Epithelial cell of prostate (primary cell): ENCODE measurements at places on chromosomes 12 and 14.

GRCh38 chr14:24978862-24979724 is 70.9 kb downstream of the STXBP6 start:
- DNase-seq = no peak

DNA sequence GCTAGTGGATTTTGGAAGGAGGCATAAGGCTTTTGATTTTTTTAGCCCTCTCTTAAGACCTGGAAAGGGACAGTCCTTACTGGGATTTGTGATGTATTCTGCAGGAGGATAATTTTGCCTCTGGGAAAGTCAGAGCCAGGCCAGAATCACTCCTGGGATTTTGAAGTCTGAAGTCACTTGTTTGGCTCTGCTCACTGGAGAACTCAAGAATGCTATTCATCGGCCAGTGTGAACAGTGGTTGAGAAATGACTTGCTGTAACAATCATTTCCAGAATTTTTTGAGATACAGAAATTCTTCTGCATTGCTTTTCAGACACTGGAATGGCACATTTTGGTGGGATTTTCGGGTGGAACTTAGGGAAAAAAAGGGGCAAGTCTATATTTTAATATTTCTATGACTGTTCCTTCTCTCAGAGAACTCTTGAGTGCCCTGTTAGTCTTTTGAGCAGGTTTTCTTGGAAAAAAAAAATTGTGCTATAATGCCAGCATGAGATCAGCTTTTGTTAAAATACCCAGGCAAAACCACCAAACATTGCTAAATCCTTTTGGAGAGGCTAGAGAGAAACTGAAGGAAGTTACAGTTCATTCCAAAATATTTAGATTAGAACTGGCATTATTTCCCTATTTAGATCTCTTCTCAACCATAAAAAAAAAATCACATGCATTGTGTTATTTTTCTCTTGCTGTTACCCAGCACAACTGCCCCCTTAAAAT is 26.1 kb upstream of the BHLHE41 start:
- no peak for DNase-seq

DNA sequence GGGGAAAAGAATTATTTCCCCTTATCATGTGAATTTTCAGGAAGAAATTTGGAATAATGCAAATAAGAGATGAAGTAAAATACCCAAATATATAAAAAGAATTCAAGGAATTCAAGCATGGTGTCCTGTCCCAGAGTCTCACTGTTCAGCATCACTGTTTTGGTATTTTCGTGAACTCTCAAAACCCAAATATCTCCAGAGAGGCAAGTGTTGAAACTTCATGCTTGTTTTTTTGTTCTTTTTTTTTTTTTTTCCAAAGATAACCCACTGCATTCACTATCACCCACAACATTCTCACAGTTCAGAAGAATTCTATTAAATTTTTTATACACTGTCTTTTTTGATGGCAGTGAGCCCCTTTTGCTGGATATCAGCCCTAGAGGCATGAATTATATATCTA is 354.9 kb downstream of the DIO2 start:
- no peak for DNase-seq

GRCh38 chr12:67251012-67251411 is 18.1 kb upstream of the CAND1 start:
- no peak for DNase-seq

- no peak for DNase-seq
These were observed 116.2 kb upstream of the MAP1LC3B2 start for GRCh38 chr12:116442946-116443345.

DNA sequence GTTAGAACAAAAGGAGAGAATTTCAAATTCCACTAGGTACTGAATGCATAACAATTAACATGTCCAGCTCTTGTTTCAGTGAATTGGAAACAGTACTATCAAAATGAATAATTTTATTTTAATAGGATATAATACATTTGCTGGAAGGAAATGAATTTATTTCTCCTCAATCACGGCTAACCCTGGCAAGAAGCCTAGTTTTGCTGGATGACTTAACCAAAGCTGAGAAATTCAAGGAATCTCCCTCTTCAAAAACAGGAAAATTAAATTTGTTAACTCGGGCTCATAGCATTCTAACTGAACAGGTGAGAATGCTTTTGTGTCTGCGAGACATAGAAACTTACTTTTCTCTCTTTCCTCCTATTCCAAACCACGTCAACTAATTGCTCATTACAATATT is 163.5 kb upstream of the NEDD1 start:
- DNase-seq = no peak

DNA sequence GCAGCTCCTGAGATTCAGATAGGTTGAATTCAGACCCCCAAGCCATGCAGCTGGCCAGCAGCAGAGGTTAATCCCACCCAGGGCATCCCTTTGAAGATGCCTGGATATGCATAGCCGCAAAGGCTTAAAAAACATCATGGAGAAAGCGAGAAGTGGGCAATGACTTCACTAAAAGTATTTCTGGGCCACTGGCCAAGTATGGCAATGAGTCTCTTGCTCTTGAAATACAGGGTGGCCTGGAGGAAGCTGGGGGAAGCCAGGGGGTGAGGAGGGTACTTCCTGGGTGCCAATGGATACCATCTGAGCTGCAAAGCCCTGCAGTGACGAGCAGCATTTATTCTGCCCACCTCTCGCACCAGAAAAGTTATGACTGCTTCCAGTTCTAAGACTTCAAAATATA is 539.3 kb upstream of the TBX3 start:
- peak; percentile 22 for DNase-seq

DNA sequence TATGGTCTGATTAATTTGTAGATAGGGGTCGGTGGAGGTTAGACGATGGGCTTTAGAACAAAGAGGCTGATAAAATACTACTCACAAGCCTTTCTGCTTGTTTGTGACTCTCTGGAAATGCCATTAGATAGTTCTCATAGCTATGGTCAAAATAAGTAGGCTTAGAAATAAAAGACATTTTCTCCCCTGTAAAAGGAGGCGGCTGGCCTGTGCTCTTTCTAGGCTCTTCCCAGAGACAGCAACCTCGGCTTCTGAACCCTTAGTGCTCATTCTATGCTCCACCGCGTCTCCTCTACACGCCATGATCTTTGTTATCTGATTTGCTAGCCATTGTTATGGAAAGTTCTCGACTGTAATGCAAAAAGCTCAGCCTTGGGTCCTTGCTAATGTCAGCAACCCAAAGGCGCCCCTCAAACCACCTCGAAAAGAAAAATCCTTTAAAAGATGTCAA is 64.5 kb downstream of the CRADD start:
- no peak for DNase-seq

DNA sequence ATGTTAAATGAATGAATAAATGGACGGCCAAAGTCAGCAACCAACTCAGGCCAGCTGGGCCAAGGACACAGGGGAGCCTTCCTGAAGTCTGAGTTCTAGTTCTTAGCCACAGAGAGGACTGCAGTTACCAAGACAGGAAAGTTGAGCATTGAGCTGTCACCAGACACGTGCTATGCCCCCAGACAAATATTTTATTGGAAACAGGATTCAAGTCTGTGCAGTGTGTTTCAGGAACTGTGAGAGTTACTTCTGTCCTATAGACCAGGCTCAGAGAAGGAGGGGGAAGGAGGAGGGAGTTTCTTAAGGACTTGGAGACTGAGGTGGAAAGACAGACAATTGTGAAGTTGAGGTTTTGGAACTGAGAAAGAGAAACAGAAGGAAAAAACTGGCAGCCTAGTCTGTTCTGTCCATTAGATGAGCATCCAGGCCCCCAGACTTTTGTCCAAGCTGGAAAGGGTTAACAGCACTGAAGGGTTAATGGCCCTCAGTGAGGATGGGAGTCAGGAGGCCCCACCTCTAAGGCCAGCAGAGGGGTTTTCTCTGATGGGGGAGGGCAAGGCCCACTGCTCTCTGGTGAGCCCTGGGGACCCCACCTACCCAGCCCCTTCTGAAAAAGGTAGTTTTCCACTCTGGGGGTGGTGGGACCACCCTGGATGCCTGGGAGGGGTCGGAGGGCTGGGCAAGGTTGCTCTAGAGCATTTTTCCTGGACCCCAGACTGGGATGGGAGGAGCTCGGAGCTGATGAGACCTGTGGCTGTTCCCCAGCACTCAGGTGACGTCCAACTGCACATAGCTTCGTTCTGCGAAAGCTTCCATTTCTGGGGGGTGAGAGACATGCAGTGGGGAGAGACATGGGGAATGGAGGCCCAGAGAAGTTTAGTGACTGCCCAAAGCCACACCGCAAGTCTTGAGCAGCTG is 6.9 kb upstream of the CMKLR1 start:
- DNase-seq = no peak

DNA sequence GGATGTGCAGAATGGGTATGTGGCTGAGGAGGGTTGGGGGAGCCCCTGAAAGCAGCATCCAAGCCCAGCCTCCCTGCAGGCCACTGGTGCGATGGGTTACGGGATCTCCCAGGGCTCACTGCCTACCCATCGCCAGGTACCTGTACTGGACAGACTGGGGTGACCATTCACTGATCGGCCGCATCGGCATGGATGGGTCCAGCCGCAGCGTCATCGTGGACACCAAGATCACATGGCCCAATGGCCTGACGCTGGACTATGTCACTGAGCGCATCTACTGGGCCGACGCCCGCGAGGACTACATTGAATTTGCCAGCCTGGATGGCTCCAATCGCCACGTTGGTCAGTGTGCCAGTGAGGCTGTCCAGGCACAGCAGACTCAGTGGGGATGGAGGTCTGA is 18.3 kb upstream of the NXPH4 start:
- no peak for DNase-seq

DNA sequence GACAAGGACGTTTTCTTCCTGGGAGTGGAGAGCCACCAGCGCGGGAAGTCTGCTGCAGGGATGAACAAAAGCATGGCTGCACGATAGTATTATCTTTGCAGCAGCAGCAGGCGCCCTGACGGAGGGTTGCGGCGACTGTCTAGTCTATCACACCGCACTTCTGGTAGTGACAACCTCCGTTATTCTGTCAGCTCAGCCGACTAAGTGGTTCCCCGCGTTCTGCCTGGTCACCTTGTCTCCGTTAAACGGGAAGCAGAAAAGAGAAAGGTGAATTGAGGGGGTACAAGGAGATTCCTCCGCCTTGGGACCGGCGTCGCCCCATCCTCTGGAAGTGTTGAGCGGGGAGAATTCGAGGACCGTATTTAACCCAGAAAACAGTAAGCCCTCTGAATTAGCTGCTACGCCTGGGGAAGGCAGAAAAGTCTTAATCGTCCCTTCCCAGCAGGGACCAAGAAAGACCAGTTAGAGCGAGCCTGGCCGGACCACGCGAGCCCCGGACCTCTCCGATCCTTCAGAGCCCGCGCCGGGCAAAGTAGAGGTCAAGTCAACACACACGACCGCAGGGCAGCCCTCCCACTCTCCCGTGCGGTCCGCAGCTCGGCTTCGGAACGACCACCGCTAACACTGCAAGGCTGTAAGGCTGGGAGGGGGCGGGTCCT is 536 bp upstream of the DAAM1 start:
- DNase-seq = no peak

GRCh38 chr12:106171117-106171750 is 32.5 kb upstream of the NUAK1 start:
- no peak for DNase-seq

DNA sequence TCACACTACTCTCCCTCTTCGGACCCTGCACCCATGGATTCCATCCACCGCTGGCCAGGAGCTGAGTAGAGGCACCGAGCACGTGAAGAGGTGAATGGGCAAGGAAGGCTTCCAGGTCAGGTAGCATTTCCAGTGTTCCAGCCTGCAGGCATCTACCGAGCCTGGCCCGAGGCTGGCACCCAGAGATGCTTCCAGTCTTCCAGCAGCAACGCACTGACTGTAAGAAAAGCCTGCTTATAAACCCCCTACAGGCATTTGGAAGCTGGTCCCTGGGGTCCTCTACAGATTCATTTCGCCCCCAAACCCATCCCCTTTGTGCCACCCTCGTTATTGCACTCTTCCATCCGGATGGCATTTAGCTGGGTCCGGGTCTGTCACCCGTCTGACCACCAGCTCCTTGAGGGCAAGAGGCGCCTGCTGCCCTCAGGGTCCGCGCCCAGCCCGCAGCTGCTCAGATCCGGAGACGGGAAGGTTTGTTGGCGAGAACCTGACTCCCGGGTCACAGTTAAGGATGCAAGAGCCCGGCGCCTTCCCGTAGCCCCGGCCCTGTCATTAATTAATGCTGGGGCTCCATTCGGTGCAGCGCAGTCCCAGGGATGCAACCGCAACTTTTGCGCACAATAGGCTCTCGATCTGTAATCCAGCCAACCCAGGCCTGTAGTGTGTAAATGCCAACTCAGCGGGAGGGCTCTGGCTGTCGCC is 614 bp upstream of the MARK3 start:
- no peak for DNase-seq

GRCh38 chr14:47194055-47194454 is 481.4 kb downstream of the MDGA2 start:
- no peak for DNase-seq

GRCh38 chr14:23056145-23056955 is 970 bp downstream of the CDH24 start:
- no peak for DNase-seq

GRCh38 chr12:39365364-39366001 is 77.4 kb downstream of the KIF21A start:
- no peak for DNase-seq

- DNase-seq = no peak
These were observed 122.2 kb downstream of the CRACR2A start for GRCh38 chr12:3630621-3631271.

DNA sequence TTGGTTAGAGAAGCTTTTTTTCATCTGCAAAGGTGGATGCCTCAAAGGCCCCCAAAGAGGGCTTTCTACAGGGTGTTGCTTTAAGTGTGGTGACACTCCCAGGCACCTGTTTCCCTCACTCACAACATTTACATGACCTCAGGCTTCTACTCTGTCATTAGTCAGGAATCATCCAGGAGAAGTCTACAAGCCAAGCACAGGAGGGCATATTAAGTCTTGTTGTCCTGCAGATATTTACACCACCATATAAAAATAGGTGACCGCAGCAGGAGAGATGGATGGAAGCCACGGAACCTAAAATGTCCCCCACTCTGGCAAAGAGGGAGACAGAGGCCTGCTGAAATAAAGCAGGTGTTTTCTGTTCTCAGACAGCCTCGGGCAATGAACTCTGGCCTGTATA is 7.5 kb upstream of the DPF3 start:
- DNase-seq = no peak

- DNase-seq = no peak
These were observed 180.8 kb downstream of the EFCAB11 start for GRCh38 chr14:89773644-89774316.

GRCh38 chr12:3101309-3102024 is 24.3 kb downstream of the TSPAN9 start:
- no peak for DNase-seq

GRCh38 chr14:69673104-69673503 is 61.7 kb downstream of the SUSD6 start:
- DNase-seq = no peak

- no peak for DNase-seq
These were observed 352.4 kb downstream of the TMEM132D start for GRCh38 chr12:129551441-129551840.

- DNase-seq = no peak
These were observed 163.3 kb downstream of the ETV6 start for GRCh38 chr12:11812586-11813437.
